ENCODE measurements at places on chromosomes 4 and X. TPM values are rescaled to one million over a fixed set of nuclear protein-coding genes. Genes with fewer than 3 reads are reported as not detected.
A peak's percentile ranks its signal among the peaks of the same experiment; 100 is the strongest.

- H3K4me1 ChIP-seq, result no peaks in the 10 kb centered on the region
- H3K27me3 ChIP-seq, result no peaks in the 10 kb centered on the region
- no peaks in the 10 kb centered on the region for H3K36me3 ChIP-seq
- DNase-seq, result no peak
- H3K4me3 ChIP-seq, result no peak overlapping the region
These were observed 641.7 kb upstream of the DIPK2B start for GRCh38 chrX:45842207-45842925.

GRCh38 chr4:111802191-111802590 lies 343.1 kb upstream of the FAM241A start:
- no peak for DNase-seq
- H3K4me3 ChIP-seq, result no peak overlapping the region
- no peak overlapping the region for H3K27ac ChIP-seq

- H3K27ac ChIP-seq, result peak overlapping the region; percentile 84
- no peak for DNase-seq
- H3K4me1 ChIP-seq, result no peaks in the 10 kb centered on the region
- H3K4me3 ChIP-seq, result no peak overlapping the region
- no peaks in the 10 kb centered on the region for H3K36me3 ChIP-seq
These were observed 12.0 kb downstream of the TMEM187 start for GRCh38 chrX:153984351-153985178.

GRCh38 chr4:70704215-70704930 lies 16.0 kb downstream of the UTP3 start:
- no peaks in the 10 kb centered on the region for H3K4me1 ChIP-seq
- peak; percentile 56 for DNase-seq
- H3K27ac ChIP-seq, result peak overlapping the region; percentile 95
- H3K36me3 ChIP-seq, result no peaks in the 10 kb centered on the region
- peak overlapping the region; percentile 81 for H3K4me3 ChIP-seq

GRCh38 chr4:141275834-141276233 lies 55.1 kb downstream of the ZNF330 start:
- H3K36me3 ChIP-seq, result no peaks in the 10 kb centered on the region
- no peak for DNase-seq
- H3K27me3 ChIP-seq, result no peaks in the 10 kb centered on the region
- no peak overlapping the region for H3K27ac ChIP-seq
- H3K4me1 ChIP-seq, result no peaks in the 10 kb centered on the region
- H3K4me3 ChIP-seq, result no peak overlapping the region

DNA sequence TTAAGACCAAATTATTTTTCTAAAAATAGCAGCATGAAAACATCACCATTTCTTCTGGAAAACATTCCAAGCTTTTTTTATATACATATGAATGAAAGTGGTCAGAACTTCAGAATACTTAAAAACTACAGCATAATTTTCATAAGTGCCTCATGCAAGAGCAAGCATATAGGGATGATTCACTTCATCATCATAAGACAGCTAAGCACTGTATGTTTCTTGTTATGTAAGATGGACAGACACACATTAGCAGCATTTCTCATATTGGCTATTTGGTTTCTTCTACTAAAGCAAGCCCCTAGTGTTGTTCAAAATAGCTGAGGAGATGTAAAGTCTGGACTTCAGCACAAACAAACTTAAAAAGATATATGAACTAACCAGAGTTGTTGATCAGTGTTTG lies 213.1 kb upstream of the NOCT start:
- no peak overlapping the region for H3K27ac ChIP-seq
- H3K27me3 ChIP-seq, result peaks cover 3% of the 10 kb centered on the region
- no peaks in the 10 kb centered on the region for H3K36me3 ChIP-seq
- H3K4me3 ChIP-seq, result no peak overlapping the region
- DNase-seq, result no peak

DNA sequence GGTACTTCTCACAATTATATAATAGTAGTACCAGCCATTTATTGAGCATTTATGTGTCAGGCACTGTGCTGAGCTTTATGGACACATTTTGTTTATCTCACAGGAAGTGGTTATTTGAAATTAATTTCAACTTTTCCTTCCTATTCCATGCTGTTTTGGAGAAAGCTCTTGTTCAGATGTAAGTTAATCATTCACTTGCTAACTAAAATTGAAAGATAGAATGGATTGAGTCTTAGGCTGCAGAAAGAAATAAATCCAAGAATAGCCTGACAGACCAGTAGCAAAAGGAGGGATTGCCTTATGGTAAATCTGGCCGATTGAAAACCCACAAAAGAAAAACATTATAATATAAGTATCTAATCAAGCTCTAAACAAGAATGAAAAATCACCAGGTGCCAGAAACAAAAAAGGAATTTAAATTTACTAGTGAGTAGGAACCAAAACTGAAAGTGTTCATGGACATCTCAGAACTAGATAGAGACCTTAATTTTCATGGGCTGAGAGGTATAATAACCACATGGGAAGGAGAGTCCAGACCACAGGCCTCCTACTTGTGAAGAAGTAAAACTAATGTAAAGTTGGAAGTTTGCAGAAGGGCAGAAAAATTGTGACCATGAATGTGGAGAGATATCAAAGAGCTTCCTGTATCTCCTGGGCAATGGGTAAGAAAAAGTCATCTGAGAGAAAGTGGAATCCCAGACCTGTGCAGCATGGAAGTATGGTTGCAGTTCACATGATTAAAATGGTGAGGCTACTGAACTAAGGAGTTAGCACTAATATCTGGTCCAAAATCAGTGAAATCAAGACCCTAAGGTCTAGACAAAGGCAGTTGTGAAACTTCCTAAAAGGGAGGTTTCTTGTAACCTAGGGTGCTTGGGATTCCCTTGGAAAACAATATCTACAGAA lies 38.0 kb downstream of the RADX start:
- no peak for DNase-seq
- no peak overlapping the region for H3K4me3 ChIP-seq
- no peaks in the 10 kb centered on the region for H3K4me1 ChIP-seq
- H3K36me3 ChIP-seq, result no peaks in the 10 kb centered on the region

DNA sequence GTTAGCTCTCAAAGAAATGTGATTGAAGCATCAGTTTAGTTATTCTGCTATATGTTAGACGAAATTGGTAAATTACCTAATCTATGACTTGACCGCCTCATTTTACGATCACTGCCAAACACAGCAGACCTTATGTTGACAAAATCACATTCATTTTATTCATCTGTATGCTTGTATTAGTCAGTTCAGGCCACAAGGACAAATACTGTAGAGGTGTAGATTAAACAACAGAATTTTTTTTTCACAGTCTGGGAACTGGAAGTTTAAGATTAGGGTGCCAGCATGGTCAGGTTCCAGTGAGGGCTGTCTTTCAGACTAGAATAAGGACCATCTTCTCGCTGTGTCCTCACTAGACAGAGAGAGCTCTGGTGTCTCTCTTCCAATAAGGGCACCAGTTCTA lies 177.1 kb downstream of the NWD2 start:
- H3K36me3 ChIP-seq, result no peaks in the 10 kb centered on the region
- H3K4me1 ChIP-seq, result no peaks in the 10 kb centered on the region
- H3K27ac ChIP-seq, result no peak overlapping the region
- no peaks in the 10 kb centered on the region for H3K27me3 ChIP-seq

- no peaks in the 10 kb centered on the region for H3K36me3 ChIP-seq
- H3K4me1 ChIP-seq, result peaks cover 7% of the 10 kb centered on the region
- no peak for DNase-seq
- no peak overlapping the region for H3K4me3 ChIP-seq
- no peaks in the 10 kb centered on the region for H3K27me3 ChIP-seq
These were observed 61.6 kb downstream of the GASK1B start for GRCh38 chr4:158111241-158111640.

DNA sequence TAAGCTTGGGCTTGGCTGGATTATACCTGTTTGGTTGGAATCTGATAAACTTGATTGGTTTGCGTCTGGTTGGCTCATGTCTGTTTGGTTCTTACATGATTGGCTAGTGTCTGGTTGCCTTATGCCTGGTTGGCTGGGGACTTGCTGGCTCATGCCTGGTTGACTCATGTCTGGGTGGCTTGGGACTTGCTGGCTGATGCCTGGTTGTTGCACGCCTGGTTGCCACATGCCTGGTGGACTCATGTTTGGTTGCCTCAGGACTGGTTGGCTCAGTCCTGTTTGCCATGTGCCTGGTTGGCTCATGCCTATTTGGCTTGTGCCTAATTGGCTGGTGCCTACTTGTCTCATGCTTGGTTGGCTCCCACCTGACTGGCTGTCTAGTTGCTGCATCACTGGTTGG lies 104.5 kb downstream of the APOOL start:
- no peaks in the 10 kb centered on the region for H3K36me3 ChIP-seq
- no peaks in the 10 kb centered on the region for H3K27me3 ChIP-seq
- H3K4me1 ChIP-seq, result no peaks in the 10 kb centered on the region
- no peak for DNase-seq

DNA sequence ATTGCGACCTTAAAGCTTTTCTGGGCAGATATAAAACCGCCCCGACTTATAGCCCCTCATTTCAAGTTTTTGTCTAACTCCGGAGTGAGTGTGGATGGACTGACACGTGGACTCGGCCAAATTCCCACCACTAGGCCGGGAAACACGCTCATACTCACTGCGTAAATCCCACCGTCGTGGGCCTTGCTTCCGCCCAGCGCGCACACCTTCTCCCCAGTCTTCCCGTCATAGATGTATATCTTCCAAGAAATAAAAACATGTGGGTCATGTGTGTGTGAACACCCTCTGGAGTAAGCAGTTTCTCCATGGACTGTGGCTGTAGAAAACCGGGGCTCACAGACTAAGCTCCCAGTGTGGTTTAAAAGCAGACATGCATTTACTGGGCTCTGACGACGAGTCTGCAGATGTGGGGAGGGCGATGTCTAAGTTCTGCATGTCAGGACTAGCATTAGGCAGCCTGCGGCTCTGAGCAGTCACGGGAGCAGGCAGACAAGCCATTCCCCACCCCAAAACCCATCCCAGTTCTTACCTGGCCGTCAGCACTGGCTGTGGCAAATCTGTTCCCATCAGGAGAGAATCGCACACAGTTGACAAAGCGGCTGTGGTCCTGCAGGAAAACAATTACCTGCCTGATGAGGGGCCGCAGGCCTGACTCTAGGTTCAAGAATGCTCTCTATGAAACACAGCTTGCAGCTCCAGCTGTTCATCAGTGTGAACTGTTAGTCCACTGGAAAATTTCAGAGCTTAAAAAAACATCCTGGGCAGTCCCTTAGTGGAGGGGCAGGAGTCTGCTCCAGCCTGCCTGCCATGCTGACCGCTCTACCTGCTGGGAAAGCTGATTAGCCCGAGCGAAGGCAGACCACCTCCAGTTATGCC lies 28.2 kb downstream of the WDR1 start:
- DNase-seq, result no peak
- no peaks in the 10 kb centered on the region for H3K27me3 ChIP-seq
- peaks cover 54% of the 10 kb centered on the region for H3K36me3 ChIP-seq

DNA sequence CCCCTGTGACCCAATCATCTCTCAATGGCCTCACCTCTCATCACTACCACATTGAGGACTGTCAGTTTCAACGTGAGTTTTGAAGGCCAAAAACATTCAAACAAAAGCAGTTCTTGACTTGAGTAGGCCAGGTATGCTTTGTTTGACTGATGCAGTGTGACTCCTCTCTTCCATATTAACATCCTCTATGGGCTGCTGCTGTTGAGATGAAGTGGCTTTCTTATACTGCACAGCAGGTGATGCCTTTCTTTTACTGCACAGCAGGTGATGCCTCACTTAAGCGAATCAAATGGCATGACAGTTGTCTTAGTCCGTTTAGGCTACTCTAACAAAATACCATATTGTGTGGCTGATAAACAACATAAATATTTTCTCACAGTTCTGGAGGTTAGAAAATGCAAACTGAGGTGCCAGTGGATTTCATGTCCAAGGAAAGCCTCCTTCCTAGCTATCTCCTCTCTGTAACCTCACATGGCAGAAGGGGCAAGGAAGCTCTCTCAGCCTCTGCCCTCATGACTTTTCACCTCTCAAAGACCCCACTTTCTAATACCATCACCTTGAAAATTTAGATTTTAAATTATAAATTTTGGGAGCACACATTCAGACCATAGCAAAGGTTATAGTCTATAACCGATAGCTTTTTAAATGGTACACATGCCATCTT lies 2267.9 kb upstream of the AGA start:
- no peaks in the 10 kb centered on the region for H3K36me3 ChIP-seq
- no peak overlapping the region for H3K27ac ChIP-seq
- H3K4me1 ChIP-seq, result no peaks in the 10 kb centered on the region
- no peak overlapping the region for H3K4me3 ChIP-seq
- DNase-seq, result no peak
- no peaks in the 10 kb centered on the region for H3K27me3 ChIP-seq

DNA sequence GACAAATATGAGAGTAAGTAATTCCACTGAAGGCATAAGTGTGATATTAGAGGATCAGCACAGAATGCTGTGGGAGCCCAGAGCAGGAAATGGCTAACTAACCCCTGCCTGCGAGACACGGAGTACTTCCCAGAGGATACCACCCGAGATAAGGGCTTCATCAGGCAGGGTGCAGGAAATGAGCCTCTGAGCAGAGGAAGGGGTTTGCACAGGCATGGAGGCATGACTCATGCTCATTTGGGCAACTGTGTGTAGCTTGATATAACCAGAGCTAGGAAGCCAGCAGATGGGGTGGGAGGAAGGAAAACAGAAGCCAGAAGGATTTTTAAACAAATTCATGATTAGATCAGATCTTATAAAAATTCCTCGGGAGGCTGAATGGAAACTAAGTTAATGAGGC lies 70.0 kb upstream of the TSPAN5 start:
- no peak for DNase-seq
- no peaks in the 10 kb centered on the region for H3K4me1 ChIP-seq
- no peaks in the 10 kb centered on the region for H3K27me3 ChIP-seq

DNA sequence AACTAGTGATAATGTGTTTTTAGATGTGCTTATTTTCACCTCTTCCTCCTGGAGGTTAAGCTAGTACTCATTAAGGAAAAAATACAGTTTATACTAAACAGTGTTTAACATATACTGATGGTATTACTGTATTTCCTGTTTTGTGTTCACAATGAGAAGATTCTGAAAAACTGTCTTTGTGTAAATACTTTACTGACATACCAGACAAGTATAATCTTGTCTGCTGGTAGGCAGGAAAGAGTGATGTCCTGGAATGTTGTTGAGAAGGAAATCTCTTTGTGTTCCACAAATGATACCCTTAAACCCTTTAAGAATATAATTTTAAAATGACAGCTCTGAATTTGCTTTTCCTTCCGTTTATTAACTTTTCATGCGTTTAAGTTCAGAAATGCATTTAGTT lies 205.5 kb upstream of the NUDT6 start:
- no peak for DNase-seq
- H3K27ac ChIP-seq, result no peak overlapping the region
- peaks cover 8% of the 10 kb centered on the region for H3K4me1 ChIP-seq
- no peaks in the 10 kb centered on the region for H3K27me3 ChIP-seq

GRCh38 chr4:82358847-82359246 lies 14.9 kb downstream of the HNRNPD start:
- DNase-seq, result no peak
- no peaks in the 10 kb centered on the region for H3K27me3 ChIP-seq
- peaks cover 95% of the 10 kb centered on the region for H3K4me1 ChIP-seq
- H3K36me3 ChIP-seq, result peaks cover 4% of the 10 kb centered on the region
- no peak overlapping the region for H3K27ac ChIP-seq

GRCh38 chrX:2697741-2698299 lies 6.7 kb downstream of the CD99 start:
- no peaks in the 10 kb centered on the region for H3K27me3 ChIP-seq
- peaks cover 3% of the 10 kb centered on the region for H3K36me3 ChIP-seq
- peaks cover 60% of the 10 kb centered on the region for H3K4me1 ChIP-seq
- H3K27ac ChIP-seq, result no peak overlapping the region
- no peak overlapping the region for H3K4me3 ChIP-seq
- no peak for DNase-seq

Gene ZNF185
- total RNA-seq, result 28.2 TPM

Gene NEK1
- total RNA-seq, result 88.6 TPM

Gene SSX3
- total RNA-seq, result not detected

Gene PGRMC2
- total RNA-seq, result 30.4 TPM

Gene TNIP3
- 0.44 TPM for total RNA-seq

Gene PIM2
- 7.9 TPM for total RNA-seq

Gene PF4V1
- not detected for total RNA-seq

Gene USP51
- total RNA-seq, result 1.3 TPM
